Left lung (tissue), 14 donors: ENCODE measurements at places on chromosomes 6 and 20.

GRCh38 chr20:43590036-43590391, 723 bp upstream of the IFT52 start:
- peaks cover 4% of the 10 kb centered on the region for H3K4me1 ChIP-seq
- peaks cover 5% of the 10 kb centered on the region for H3K36me3 ChIP-seq

DNA sequence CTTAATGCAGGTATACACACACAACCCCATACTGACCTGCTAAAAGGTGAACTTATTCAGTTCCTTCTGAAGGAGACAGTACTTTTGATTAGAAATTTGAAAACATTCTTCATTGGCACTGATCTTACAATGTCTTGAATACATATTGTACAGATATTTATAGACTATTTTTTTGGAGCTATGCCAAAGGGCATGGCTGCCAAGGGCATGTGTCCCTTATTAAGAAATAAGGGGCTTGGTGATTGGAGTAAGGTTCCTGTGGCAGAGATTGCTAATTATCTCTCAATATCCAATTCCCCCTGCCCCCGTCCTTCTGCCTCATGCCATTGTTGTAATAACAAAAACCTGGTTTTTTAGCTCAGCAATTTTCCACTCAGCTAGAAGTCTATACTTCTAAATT, 355.9 kb downstream of the FARS2 start:
- no peaks in the 10 kb centered on the region for H3K36me3 ChIP-seq
- DNase-seq, result no peak
- no peak overlapping the region for H3K27ac ChIP-seq

DNA sequence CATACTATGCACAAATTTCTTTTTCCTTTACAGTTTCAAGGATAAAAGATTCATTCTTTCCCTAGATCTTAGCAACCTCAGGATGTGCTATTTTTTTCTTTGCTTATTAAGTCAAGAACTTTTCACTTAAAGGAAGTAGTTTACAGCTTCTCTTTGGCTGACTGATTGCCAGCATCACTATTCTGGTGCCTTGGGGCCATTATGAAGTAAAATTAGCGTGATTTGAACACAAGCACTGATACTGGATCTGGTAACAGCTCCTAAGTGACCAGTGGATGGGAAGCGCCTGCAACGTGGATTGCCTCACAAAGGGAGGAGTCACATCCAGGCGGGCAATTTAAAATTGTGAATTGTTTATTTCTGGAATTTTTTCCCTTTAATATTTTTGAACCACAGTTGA, 147.1 kb downstream of the ARID1B start:
- H3K36me3 ChIP-seq, result no peaks in the 10 kb centered on the region
- no peak overlapping the region for H3K4me3 ChIP-seq
- H3K4me1 ChIP-seq, result no peaks in the 10 kb centered on the region
- no peak overlapping the region for H3K27ac ChIP-seq
- no peak for DNase-seq

- no peak for DNase-seq
- H3K36me3 ChIP-seq, result no peaks in the 10 kb centered on the region
- H3K4me3 ChIP-seq, result no peak overlapping the region
- no peaks in the 10 kb centered on the region for H3K27me3 ChIP-seq
- no peaks in the 10 kb centered on the region for H3K4me1 ChIP-seq
Measured at GRCh38 chr6:89723046-89723445, 84.5 kb upstream of the LYRM2 start.

GRCh38 chr6:23696992-23697391, 429.0 kb upstream of the NRSN1 start:
- H3K4me3 ChIP-seq, result no peak overlapping the region
- H3K4me1 ChIP-seq, result no peaks in the 10 kb centered on the region
- H3K27me3 ChIP-seq, result no peaks in the 10 kb centered on the region
- H3K27ac ChIP-seq, result no peak overlapping the region

DNA sequence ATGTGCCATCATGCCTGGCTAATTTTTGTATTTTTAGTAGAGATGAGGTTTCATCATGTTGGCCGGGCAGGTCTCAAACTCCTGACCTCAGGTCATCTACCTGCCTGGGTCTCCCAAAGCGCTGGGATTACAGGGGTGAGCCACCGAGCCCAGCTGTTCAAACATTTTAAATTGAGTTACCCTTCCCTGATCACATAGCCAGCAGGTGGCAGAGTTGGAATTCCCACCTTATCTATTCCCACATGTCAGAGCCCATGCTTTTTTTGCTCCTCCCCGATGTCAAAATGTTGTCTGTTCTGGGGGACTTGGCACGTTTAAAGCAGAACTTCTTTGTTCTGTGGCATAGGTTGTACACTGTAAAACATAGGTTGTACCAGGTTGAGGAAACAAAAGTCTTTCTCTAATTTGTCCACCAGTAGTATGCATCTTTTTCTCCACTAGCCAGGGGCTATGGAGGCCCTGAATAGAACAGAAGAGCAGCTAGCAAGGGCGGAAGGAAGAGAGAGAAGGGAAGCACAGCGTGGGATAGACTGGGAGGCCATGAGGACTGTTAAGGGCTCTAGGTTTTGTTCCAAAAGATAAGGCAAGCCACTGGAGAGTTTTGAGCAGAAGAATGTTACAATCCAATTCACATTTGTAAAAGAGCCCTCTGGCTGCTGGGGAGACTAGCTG, 7.3 kb upstream of the LBP start:
- no peak for DNase-seq
- peaks cover 31% of the 10 kb centered on the region for H3K27me3 ChIP-seq
- H3K4me1 ChIP-seq, result no peaks in the 10 kb centered on the region
- no peaks in the 10 kb centered on the region for H3K36me3 ChIP-seq
- H3K4me3 ChIP-seq, result no peak overlapping the region

DNA sequence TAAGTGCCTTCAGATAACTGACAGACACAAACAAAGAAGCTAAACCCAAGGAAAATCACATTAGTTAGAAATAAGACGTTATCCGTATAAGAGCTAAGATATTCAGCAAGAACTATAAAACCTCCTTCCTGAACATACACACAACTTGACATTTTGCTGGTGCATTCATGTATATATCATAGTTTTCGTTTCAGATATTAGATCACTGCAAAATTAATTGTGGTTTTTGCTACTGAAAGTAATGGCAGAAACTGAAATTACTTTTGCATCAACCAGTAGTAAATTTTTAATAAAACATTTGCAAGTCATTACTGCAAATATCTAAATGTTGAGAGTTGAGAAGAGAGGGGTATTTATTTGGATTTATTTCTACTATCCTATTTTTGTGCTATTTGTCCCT, 26.1 kb upstream of the KCNQ5 start:
- H3K36me3 ChIP-seq, result no peaks in the 10 kb centered on the region
- H3K4me3 ChIP-seq, result no peak overlapping the region
- H3K27ac ChIP-seq, result no peak overlapping the region
- H3K27me3 ChIP-seq, result no peaks in the 10 kb centered on the region

GRCh38 chr6:153963352-153963751, 75.7 kb upstream of the OPRM1 start:
- no peaks in the 10 kb centered on the region for H3K36me3 ChIP-seq
- H3K4me3 ChIP-seq, result no peak overlapping the region
- H3K4me1 ChIP-seq, result no peaks in the 10 kb centered on the region
- H3K27ac ChIP-seq, result no peak overlapping the region
